ENCODE measurements at places on chromosomes 2 and 18. TPM values are rescaled to one million over a fixed set of nuclear protein-coding genes. Genes with fewer than 3 reads are reported as not detected.

GRCh38 chr2:219045937-219046550, 4.7 kb upstream of the CFAP65 start:
- DNase-seq, result no peak

GRCh38 chr2:233061591-233062450, 1.7 kb downstream of the INPP5D start:
- no peak for DNase-seq

- DNase-seq, result no peak
These were observed 70.6 kb upstream of the ITGB6 start for GRCh38 chr2:160270571-160271113.

ANTXR1 gene
- not detected for total RNA-seq

IL36RN gene
- total RNA-seq, result not detected

Measured in B cell (primary cell).